Stimulated activated CD8-positive, alpha-beta memory T cell treated with anti-CD3 and anti-CD28 coated beads, Interleukin-12 subunit alpha, Interleukin-12 subunit beta, amount 100 ng/mL, for 4 hours (primary cell): ENCODE measurements at places on chromosomes 3 and 15.

DNA sequence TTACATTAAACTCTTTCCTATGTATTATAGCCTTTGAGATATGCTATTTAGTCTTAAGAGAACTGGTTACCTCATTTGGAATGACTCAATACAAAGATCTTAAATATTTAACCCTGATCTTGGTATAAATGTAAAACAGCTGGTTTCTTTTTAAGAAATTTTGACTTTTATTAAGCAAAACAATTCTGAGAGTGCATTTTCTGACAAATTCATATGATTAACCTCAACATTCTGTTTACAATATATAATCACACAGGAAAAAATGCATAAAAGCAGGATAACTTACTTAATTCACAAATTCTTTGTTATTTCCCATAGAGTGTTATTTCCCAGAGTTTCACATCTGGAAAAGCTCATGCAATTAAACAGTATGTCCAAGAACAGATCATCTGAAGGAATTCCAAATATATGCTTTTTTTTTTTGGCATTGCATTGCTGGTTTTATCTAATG, 400.4 kb upstream of the THBS1 start:
- no peak for DNase-seq

DNA sequence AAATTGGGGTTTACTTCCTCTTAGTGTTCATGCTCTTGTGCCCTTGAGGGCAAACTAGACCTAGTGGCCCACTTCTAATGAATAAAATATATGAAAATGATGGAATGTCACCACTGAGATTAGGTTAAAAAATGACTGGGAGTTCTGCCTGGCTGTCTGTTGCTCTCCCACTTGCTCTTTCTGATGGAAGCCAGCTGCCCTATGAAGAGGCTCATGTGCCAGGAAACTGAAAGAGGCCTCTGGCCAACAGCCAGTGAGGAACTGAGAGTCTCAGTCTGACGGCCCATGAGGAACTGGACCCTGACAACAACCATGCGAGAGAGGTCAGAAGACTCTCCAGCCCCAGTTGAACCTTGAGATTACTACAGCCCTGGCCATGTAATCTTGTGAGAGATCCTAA, 107.1 kb upstream of the FHIT start:
- no peak for DNase-seq

- no peak for DNase-seq
Measured at GRCh38 chr15:41333026-41333562, 413 bp downstream of the NUSAP1 start.

DNA sequence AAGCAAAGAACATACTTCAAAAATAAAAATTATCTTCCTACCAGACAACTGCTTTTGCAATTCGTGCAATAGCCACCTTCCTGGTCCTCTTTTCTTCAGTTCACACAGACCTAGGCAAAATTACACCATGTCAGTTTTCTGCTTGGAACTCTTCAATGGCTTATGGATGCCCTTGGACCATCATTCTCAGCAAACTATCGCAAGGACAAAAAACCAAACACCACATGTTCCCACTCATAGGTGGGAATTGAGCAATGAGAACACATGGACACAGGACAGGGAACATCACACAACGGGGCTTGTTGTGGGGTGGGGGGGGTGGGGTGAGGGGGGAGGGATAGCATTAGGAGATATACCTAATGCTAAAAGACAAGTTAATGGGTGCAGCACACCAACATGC, 29.2 kb upstream of the PLSCR5 start:
- no peak for DNase-seq

- no peak for DNase-seq
Measured at GRCh38 chr3:196988241-196989029, 19.8 kb upstream of the PIGZ start.

DNA sequence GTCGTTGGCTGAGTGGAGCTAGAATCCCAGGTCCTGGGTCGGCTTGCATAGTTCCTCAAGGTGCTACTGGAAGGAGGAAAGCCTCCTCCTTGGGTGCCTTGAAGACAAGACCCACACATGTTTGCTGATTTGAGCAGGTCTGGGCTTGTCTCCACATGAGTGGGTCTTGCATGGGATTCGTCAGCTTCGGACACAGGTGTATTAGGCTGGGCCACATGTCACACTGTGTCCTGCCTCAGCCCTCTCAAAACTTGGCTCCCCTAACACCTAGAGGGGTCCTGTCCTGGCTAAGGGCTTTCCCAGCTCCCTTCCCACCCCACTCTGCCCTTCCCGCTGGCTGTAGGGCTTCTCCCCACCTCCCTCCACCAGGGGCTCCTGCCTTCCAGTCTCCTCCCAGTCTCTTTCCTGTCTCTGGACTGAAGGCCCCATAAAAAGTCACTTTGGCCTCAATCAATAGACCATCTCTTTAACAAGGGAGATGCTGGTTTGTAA, 73.0 kb upstream of the ADPGK start:
- no peak for DNase-seq

GRCh38 chr15:74222240-74223119, 13.6 kb upstream of the CCDC33 start:
- DNase-seq = no peak

DNA sequence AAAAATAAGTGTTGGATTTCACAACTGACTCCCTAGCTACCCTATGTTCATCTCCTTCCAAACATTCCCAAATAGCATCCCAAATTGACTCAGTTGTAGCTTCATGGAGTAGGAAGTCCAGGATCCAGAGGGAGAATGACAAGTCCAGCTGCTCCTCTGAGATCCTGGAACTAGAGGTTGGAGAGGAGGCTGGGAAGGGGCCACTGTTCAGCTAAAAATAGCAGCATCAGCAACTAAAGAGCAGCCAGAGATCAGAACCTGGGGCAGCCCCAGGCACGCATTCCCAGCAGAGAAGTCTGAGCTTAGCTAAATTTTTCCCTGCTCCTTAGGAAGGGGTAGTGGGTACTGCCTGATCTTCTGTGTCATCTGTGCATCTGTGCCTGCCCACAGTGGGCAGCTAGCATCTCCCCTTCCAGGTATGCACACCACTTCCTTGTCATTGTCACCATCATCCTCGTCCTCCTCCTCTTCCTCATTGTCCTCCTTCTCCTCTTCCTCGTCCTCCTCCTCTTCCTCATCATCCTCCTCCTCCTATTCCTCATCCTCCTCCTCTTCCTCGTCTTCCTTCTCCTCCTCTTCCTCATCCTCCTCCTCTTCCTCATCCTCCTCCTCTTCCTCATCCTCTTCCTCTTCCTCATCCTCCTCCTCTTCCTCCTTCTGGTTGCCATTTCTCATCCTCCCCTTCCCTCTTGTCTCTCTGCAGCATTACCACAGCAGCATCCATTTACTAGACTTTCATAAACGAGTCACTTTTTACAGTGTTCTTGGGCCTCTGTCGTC, 152.3 kb upstream of the ROPN1 start:
- no peak for DNase-seq

DNA sequence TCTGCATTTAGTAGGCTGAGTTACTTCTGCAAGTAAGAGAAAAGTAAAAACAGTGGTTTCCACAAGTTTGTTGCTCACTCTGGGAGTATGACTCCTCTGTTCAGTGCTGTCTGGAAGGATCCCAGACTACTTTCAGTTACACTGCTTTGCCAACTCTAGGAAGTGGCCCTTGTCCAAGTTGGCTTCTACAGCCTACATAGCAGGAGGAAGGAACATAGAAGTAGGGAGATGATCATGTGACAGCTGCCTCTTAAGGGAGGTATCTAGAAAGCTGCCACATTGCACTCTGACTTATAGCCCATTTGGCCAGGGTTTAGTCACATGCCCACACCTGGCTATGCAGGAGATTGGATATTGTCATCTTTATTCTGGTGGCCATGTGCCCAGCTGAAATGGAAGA, 298.1 kb downstream of the NSUN3 start:
- no peak for DNase-seq

DNA sequence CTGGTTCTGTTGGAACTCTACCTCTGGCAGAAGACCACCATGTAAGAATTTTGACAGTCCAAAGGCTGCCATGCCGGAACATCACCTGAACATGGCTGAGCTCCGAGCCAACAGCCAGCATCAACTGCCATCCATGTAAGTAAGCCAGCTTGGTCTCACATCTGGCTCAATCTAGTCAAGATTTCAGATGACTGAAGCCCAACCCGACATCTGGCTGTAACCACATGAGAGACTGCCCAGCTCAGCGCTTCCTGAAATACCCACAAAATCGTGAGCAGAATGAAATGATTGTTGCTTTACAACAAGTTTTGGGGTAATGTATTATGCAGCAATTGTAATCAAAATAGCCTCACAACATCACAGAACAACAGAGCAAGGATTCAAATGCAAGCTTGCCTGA, 32.9 kb downstream of the GHSR start:
- DNase-seq = no peak
